Stimulated activated naive CD8-positive, alpha-beta T cell treated with anti-CD3 and anti-CD28 coated beads, Interleukin-15, amount 100 ng/mL, for 72 hours (primary cell): ENCODE measurements at places on chromosomes 5 and 9.

- DNase-seq = no peak
Observed at GRCh38 chr5:140219068-140219991, 44.3 kb downstream of the CYSTM1 start.

- DNase-seq = no peak
Observed at GRCh38 chr9:114181607-114182409, 26.5 kb downstream of the COL27A1 start.

- DNase-seq = no peak
Observed at GRCh38 chr5:87762631-87763030, 349.9 kb upstream of the CCNH start.

DNA sequence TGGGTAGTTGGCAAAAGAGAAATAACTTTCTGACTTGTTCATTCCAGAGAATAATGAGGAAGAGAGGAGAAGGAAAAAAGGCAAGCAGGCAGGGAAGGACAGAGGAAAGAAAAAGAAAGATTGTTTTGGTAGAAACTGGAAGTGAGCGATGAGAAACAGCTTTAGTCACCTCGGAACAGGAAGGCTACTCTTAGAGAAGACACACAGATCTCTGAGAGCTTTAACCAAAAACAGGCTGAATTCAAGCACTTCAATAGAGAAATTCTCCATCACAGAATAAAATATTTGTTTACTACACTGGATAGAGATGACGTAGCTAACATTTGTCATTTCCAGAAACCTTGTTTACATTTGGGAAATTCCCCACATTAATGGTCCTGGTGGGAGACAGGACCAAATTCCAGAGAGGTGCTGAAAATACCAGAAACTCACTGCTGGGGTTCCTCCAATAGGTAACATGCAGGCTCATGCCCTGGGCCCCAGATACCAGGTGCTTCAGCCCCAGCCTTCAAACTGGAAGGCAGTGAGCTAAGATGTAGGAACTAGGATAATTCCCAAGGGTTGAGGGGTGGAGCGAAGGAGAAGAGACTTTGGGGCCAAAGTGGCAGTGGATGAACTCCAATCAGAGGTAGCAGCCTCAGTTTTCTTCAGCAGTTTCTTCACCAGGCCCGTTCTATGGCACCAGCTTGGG lies 227.7 kb upstream of the GRAMD2B start:
- no peak for DNase-seq

DNA sequence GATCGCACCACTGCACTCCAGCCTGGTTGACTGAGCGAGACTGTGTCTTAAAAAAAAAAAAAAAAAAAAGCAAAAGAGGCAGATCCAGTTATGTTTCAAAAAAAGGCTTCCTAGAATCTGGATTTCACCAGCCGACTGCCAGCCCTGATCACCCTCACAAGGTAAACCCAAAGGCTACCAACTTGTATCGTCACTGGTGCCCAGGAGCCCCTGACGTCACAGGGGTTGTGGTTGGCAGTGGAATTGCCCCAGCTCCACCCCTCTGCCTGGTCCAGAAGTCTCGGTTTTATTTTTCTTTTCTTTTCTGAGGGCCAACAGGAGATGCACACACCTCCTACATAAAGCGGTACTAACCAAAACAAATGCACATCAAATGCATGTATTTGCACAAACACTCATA lies 6.0 kb upstream of the LMX1B start:
- DNase-seq = no peak

GRCh38 chr5:43769571-43770355 lies 166.8 kb downstream of the NNT start:
- no peak for DNase-seq

- DNase-seq = no peak
Observed at GRCh38 chr5:37189355-37189754, 59.8 kb downstream of the CPLANE1 start.

DNA sequence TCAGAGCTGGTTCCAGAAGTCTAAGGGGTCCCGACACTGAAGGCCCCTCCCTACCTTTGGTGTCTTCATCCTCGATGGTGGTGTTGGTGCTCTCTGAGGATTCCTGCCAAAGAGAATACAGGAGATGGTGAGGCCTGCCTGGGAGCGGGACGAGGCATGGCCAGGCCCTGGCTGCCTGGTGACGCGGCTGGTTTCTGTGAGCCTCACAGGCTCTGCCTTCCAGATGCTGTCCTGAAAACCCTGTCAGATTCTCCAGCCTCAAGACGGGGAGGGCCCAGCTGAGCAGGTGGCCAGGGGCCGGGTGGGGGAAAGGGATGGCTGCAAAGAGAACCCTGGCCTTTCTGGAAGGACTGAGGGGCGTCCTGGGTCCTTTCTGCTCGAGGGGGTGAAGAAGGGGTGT lies 48.8 kb downstream of the SLC6A7 start:
- no peak for DNase-seq

DNA sequence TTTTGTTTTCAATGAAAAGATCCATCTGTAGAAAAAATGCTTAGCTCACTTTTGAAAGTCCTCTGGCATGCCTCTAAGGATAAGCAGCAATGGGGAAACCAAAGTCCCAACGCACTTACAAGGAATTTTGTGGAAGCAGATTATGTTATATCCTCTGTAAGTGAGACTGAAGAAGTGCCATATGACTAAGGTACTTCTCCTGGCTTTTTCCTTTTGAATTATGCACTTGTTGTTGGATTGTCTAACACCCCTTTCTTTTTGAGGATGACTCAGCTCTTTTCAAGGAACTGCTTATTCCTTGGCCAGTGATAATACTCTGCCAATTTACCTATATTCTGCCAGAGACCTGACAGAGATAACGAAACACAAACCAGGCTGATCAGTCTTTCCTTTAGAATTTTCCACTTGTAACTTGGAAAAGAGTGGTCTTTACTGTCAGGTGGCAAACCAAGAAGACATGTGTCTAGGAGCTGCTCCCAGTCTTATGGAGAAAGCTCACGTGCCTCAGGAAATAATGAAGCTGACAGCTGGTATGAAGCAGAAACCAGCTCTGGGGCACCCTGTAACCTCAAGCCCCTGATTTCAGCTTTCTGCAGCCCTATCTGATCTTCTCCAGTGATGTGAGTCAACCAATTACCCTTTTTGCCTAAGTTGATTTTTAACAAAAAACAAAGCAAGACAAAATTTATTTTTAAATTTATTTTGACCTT lies 290.8 kb upstream of the FBXL7 start:
- DNase-seq = no peak

DNA sequence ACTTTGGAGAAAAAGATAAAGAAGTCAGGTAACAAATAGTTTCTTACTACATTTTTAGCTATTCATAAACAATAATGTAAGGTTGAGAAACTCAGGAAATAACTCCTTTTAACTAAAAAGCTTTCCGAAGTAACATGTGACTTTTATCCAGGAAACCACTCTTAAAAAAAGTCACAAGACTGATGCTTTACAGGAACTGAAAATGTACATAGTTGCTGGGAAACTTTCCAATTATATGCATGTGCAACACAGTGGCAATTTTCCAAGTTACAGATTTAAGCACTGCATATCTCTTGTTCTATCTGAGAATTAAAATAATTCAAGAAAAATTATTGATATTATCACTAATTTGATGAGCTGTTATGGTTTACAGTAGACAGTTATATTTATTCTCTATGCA lies 105.2 kb downstream of the CDH10 start:
- no peak for DNase-seq
